ENCODE measurements at places on chromosomes 4 and X. TPM values are rescaled to one million over a fixed set of nuclear protein-coding genes. Genes with fewer than 3 reads are reported as not detected.

Gene GBA3
- total RNA-seq = not detected

- H3K4me3 ChIP-seq = no peak overlapping the region
- peaks cover 25% of the 10 kb centered on the region for H3K4me1 ChIP-seq
- peaks cover 11% of the 10 kb centered on the region for H3K36me3 ChIP-seq
- no peak overlapping the region for H3K27ac ChIP-seq
Observed at GRCh38 chr4:3525532-3526430, 6.4 kb downstream of the LRPAP1 start.

DNA sequence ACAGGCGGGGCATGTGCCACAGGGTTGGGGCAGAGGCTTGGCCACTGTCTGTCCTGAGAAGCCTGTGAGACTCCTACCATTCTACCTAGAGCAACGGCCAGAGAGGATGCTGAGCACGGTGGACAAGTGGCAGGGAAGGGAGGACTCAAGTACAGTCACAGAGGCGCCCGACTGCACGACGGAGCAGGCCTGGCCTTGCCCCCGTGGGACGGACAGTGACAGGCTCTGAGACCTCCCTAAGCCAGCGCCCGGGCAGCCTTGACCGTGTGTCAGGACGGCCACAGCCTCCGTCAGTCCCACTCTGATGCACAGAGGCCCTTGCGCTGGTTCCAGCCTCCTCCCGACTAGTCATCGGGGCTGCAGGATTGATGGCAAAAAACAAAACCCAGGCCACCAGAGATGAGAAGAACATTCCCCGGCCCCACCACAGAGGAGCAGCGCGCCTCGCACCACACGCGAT is 36.7 kb upstream of the MXD4 start:
- peak overlapping the region; percentile 25 for H3K27ac ChIP-seq
- DNase-seq = no peak
- H3K4me3 ChIP-seq = no peak overlapping the region
- H3K27me3 ChIP-seq = no peaks in the 10 kb centered on the region

DNA sequence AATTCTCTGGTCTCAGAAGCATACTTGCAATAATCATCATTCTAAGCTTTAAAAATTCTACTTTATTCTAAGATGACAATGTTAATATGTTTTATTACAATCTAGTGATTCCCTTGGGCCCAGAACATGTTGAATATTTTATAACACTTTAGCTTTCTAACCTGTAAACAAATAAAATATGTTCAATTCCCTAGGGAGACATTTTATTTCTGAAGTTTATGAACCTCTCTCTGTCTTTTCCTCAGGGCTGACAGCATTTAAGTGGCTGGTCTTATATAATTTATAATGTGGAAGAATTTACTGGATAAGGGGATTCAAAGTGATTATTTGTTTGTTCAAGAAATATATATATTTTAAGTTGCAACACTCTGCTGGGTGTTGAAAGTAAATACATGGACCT is 55.3 kb upstream of the NPFFR2 start:
- H3K27me3 ChIP-seq = no peaks in the 10 kb centered on the region
- no peak overlapping the region for H3K4me3 ChIP-seq
- no peak for DNase-seq
